ENCODE measurements at places on chromosomes 1 and 21. TPM values are rescaled to one million over a fixed set of nuclear protein-coding genes. Genes with fewer than 3 reads are reported as not detected.

DNA sequence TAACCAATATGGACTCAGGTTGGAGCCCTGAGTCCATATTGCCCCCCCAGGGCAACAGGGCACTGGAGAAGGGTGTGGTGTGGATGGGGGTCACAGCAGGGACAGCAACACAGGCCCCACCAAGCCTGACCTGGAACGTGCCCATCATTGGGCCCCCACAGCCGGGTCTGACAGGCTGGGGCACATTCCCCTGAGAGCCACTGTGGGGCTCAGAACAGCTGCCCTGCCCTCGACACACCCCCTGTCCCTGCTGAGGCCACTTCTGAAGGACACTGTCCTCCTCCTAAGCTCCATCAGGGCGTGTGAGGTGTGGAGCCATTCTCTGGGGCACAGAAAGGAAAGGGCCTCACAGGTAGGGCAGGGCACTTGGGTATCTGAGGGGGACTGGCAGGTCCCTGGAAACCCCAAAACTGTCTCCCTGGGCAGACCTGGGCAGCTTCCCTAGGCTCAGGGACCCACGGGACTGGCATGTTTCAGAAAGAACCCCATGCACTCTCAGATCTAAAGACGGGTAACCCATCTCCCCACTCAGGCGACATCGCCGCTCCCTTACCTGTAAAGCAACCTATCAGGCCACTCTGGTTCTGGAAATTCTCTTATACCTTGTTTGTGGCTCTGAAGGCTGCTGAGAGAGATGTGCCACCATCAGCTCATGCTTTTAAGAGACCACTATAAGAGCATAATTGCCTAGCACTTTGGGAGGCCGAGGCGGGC is 95.5 kb downstream of the DMRTB1 start:
- DNase-seq = peak; percentile 78

GRCh38 chr1:1020415-1021009 is 592 bp downstream of the AGRN start:
- DNase-seq = no peak

- no peak for DNase-seq
Measured at GRCh38 chr1:239098400-239099037, 287.8 kb upstream of the CHRM3 start.

LYSMD1 gene
- total RNA-seq = 9.2 TPM

ATF6 gene
- 29.0 TPM for total RNA-seq

DMRTA2 gene
- not detected for total RNA-seq

CXADR gene
- total RNA-seq = 132 TPM

All from lower leg skin (tissue), 4 donors.